ENCODE measurements at places on chromosomes 7 and 10. TPM values are rescaled to one million over a fixed set of nuclear protein-coding genes. Genes with fewer than 3 reads are reported as not detected.

UNCX gene
- total RNA-seq, result not detected

ZNF438 gene
- total RNA-seq, result 11.7 TPM

CNNM1 gene
- 0.25 TPM for total RNA-seq

CHCHD2 gene
- total RNA-seq, result 511 TPM

DNA sequence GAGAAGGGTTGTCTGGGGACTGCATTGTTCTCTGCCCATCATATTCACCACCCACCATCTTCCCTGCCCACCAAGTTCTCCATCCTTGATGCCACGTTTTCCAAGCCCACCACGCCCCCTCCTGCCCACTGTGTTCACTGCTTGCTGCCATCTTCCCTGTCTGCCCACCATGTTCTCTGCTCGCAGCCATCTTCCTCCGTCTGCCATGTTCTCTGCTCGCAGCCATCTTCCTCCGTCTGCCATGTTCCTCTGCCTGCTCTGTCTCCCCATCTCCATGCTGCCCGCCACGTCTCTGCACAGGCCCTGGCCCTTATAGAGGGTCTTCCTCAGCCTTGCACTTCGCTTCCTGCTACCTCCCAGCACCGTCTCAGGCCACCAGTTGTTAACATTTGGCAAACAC lies 30.0 kb upstream of the ZNF32 start:
- H3K27me3 ChIP-seq, result no peaks in the 10 kb centered on the region
- no peaks in the 10 kb centered on the region for H3K36me3 ChIP-seq
- H3K4me1 ChIP-seq, result peaks cover 15% of the 10 kb centered on the region
- H3K4me3 ChIP-seq, result no peak overlapping the region
- DNase-seq, result no peak
- H3K27ac ChIP-seq, result no peak overlapping the region

DNA sequence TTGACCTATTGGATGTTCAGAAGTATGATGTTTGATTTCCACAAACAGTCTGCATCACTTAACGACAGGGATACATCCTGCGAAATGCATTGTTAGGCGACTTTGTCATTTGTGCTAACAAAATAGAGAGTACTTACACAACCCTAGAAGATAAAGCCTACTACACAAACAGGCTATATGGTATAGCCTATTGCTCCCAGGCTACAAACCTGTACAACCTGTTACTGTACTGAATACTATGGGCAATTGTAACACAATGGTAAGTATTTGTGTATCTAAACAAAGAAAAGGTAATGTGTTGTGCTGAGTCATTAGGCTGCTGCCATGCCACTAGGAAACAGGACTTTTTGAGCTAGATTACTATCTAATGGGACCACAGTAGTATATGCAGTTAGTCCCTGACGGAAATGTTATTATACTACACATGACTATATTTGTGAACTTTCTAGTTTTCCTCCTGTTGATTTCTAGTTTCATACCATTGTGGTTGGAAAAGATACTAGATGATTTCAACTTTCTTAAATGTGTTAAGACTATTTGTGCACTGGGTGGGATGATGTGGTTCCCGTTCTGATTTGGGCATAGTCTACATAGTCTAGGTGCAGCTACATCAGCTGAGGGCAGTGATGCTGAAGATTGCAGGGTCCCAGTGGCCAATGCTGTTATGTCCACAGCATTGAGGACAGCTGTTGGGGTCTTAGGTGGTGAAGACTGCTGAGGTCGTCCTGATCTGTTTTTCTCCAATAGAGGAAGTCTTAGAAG lies 161.7 kb downstream of the HTR7 start:
- H3K4me1 ChIP-seq, result no peaks in the 10 kb centered on the region
- no peak for DNase-seq
- H3K27me3 ChIP-seq, result no peaks in the 10 kb centered on the region
- H3K4me3 ChIP-seq, result no peak overlapping the region
- H3K27ac ChIP-seq, result no peak overlapping the region

DNA sequence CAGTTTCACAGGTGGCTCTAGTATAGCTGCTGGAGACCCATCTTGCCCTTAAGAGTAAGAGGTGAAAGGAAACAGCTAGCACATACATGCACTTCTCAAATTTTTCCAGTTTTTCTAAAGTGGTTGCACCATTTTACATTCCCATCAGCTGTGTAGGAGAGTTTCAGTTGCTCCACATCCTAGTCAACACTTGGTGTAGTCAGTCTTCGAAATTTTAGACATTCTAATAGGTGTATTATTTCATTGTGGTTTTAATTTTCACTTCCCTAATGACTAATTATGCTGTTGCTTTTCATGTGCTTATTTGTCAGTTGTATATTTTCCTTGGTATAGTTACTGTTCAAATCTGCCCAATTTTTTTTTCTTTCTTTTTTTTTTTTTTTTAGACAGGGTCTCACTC lies 9.5 kb upstream of the HACD1 start:
- H3K36me3 ChIP-seq, result no peaks in the 10 kb centered on the region
- H3K4me3 ChIP-seq, result no peak overlapping the region
- no peaks in the 10 kb centered on the region for H3K27me3 ChIP-seq
- no peaks in the 10 kb centered on the region for H3K4me1 ChIP-seq
- no peak for DNase-seq
- no peak overlapping the region for H3K27ac ChIP-seq

GRCh38 chr7:11374629-11375028 lies 401.0 kb downstream of the PHF14 start:
- no peak for DNase-seq
- H3K27me3 ChIP-seq, result no peaks in the 10 kb centered on the region
- no peaks in the 10 kb centered on the region for H3K36me3 ChIP-seq
- no peaks in the 10 kb centered on the region for H3K4me1 ChIP-seq
- H3K4me3 ChIP-seq, result no peak overlapping the region

DNA sequence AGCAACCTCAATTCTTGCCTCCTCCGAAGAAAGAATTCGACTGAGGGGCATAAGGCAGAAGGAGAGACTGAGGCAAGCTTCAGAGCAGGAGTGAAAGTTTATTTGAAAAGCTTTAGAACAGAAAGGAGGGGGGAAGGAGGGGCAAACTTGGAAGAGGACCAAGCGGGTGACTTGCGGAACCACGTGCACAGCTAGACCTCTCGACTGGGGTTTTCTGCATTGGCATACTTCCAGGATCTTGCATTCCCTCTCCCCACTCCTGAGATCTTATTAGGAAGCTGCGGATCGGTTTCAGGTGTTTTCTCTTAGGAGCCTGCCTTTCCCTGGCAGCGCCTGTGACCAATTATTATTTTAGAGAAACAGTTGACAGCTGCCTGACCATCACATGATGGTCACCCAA lies 20.3 kb upstream of the CPXM2 start:
- H3K27ac ChIP-seq, result no peak overlapping the region
- H3K4me3 ChIP-seq, result no peak overlapping the region
- no peaks in the 10 kb centered on the region for H3K4me1 ChIP-seq
- no peaks in the 10 kb centered on the region for H3K36me3 ChIP-seq

All from heart left ventricle (tissue), 16 donors.